ENCODE measurements at places on chromosomes 4 and X.

GRCh38 chr4:139740531-139741041 lies 75.0 kb downstream of the MGST2 start:
- no peak for DNase-seq

GRCh38 chrX:39653691-39654090 lies 444.1 kb downstream of the BCOR start:
- no peak for DNase-seq

- DNase-seq = no peak
These were observed 7.5 kb downstream of the ASB5 start for GRCh38 chr4:176261481-176261880.

DNA sequence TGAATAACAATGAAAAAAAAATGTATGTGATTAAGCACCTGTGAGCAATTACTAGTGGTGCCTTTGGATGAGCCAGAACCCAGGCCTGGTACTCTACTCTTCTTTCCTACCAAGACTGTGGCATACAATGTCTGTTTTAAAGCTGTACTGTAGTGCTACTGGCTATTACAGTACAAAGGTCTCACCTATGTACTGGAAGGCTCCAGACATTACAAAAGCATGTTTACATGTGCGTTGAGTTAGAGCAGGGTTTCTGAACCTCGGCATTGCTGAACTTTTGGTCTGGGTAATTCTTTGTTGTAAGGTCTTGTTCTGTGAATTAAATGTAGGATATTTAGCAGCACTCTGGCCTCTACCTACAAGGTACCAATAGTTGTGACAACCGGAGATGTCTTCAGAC lies 153.8 kb downstream of the SPATA18 start:
- no peak for DNase-seq

DNA sequence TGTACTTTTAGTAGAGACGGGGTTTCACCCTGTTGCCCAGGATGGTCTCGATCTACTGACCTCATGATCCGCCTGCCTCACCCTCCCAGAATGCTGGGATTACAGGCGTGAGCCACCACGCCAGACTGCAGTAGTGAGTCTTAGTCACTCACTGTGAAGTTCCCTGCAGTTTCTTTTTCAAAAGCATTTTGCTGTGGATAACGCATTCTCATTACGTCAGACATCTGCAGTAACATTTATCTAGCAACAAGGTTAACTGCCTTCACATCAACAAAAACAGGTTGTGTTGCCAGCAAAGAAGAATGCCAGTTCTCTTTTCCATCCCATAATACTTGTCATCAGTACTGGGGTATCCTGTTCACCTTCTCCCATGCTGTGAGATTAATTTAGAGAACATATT lies 164.6 kb downstream of the DHRSX start:
- no peak for DNase-seq

DNA sequence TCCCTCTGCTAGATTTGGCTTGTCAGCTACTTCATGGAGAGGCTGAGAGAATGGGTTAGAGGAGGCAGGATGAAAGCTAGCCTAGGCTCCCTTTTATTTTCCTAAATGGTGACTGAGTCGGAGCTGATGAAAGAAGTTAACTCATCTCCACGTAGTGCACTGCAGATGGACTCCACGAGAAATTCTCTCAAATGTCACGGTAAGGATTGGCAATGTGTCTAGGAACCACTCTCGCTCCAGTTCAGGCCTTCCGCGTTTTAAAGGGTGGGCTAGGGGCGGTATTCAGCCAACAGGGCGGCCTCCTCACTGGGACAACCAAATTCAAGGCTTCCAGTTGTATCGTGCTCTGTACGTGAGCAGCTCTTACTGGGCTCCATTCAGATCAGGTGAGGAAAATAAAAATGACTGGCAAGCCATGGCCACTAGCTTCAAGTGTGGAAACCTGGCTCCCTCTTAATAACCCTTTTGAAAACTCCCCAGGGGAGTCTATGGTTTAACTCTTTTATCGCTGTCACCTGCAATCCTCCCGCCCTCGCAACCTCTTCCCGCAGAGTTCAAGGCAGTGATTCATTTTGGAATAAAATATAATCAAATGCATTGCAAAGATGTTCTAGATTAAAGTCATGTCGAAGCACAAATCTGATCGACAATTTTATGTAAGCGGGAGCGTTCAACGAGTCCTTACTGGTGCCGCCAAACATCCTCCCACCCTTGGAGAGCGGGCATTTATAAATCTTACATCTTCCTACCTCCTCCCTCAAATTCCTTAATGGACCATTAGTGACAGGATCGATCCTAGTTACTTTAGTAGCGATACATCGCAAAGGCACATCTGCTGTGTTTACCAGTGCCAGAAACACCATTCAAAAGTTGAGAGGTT lies 1.2 kb downstream of the SPOCK3 start:
- no peak for DNase-seq

DNA sequence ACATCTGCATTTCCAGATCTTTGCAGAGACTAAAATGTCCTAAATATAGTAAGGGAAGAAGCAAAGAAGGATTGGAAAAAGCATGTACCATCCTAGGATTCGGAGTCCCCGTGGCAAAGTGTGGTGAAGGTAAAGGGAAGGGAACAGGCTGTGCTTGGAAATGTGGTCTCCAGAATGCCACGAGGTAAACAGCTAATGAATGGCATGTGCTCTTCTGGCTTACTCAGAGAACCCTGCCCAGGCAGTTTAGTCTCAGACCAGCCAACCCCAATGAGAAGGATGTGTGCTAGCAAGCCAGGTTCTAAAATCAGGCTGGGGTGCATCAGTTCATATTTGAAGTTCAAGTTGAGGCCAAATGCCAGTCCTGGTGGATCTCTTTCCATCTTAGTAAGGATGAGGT lies 113.1 kb downstream of the RS1 start:
- DNase-seq = no peak

DNA sequence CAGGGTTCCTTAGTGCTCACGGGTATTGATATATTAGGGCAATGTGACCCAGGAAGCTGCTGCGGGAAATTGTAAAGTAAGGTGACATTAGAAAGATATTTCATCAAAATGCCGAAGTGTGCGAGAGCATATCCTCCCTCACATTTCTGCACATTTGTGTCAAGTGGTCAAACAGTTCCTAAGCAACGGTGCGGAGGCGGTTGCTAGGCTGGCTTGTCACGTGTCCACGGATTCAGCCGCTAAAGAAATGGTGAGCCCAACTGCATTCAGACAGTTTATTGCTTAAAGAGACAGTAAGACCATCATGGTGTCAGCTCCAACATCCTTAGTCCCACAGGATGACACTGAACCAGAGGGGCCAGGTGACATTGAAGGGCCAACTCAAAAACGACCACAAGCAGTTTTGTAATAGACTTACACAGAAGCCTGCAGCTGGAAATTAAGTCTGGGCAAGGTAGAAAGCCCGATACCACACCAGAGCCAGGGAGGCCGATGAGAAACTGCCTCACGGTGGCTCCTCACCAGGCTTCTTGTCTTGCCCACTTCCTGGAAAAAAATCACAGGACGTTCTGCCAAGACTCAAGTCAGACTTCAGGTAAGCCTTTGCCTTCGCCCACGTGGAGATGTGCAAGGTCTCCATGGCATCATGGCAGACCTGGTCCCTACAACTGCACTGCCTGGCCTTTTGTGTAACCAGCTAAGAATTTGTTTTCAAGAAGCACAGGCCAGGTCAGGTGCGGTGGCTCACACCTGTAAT lies 50.4 kb downstream of the USP11 start:
- no peak for DNase-seq

DNA sequence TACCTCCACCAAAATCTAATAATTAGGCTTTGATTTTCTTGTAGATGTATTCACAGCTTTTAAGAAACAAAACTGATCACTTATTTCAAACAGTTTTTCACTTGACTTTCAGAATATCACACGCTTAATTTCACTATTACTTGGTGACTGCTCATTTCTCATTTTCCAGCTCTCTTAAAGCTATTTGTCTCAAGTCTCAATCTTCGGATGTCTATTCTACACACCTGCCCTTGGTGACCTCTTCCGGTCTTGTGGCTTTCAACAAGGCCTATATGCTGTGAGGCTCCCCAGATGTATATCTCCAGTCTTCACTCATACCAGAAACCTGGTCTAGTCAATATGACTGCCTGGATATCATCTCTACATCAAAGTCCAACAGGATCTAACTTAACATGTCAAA lies 34.9 kb upstream of the ANXA10 start:
- DNase-seq = no peak

DNA sequence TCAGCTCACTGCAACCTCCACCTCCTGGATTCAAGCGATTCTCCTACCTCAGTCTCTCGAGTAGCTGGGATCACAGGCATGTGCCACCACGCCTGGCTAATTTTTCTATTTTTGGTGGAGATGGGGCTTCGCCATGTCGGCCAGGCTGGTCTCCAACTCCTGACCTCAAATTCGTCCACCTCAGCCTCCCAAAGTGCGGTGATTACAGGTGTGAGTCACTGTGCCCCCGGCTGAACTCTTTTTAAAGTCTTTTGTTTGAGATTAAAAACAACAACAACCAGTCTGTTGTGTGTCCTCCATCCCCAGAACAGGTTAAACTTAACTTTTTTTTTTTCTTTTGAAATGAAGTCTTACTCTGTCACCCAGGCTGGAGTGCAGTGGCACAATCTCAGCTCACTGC lies 36.3 kb upstream of the RBPJ start:
- DNase-seq = no peak

- DNase-seq = no peak
These were observed 24.8 kb downstream of the NELFA start for GRCh38 chr4:1983846-1984405.

GRCh38 chr4:5839751-5840674 lies 52.9 kb downstream of the CRMP1 start:
- no peak for DNase-seq

DNA sequence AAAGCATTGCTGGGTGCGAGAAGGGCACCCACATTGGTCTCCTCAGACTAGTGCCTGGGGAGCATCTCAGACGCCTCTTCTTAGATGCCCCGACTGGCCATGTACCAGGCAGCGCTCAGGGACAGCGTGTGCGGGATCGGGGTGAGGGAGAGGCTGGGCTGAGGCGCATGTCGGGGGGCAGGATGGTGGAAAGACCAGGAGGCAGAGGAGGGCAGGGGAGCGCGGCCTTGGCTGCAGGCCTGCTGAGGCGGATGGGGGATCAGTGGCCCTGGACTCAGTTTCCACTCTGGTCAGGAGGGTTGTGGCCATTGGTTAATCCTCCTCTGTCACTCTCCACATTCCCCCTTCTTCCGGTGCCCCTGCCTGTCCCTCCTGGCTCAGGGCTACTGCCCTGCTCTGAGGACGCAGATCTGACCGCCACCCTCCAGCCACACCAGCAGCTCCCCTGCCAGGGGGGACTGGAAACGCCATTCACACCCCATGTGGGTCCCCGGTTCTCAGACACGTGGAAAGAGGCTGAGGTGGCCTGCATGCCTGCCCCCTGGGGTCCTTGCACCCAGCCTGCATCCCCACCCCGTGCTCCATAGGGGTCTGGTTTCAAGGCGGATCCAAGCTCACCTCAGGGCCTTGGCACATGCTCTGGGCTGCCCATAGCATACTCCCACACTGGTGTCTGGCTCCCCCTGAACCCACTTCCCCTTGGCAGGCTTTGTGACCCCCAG lies 105.9 kb downstream of the CPZ start:
- no peak for DNase-seq

- DNase-seq = no peak
These were observed 35.5 kb upstream of the SORBS2 start for GRCh38 chr4:185847352-185848097.
